ENCODE measurements at places on chromosomes 11 and 22. TPM values are rescaled to one million over a fixed set of nuclear protein-coding genes. Genes with fewer than 3 reads are reported as not detected.

DNA sequence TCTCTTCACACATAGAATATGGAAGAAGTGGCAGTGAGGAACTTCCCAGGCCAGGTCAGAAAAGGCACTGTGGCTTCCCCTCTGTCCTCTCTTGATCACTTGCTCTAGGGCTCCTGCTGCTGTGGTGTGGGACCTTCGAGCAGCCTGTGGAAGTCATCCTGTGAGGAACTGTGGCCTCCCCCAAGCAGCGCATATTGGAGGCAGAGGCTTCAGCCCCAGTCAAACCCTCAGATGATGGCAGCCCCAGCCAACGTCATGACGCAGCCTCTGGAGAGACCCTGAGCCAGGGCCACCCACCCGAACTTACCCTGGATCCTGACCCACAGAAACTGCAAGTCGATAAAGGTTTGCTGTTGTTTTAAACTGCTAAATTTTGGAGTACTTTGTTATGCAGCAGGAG, 444.9 kb downstream of the TBC1D22A start:
- H3K4me3 ChIP-seq = no peak overlapping the region
- no peaks in the 10 kb centered on the region for H3K36me3 ChIP-seq
- no peaks in the 10 kb centered on the region for H3K4me1 ChIP-seq
- no peaks in the 10 kb centered on the region for H3K27me3 ChIP-seq
- DNase-seq = no peak

GRCh38 chr11:12180257-12181205, 70.1 kb downstream of the MICAL2 start:
- H3K36me3 ChIP-seq = peaks cover 27% of the 10 kb centered on the region
- no peak for DNase-seq
- peaks cover 37% of the 10 kb centered on the region for H3K4me1 ChIP-seq
- H3K27ac ChIP-seq = no peak overlapping the region
- no peaks in the 10 kb centered on the region for H3K27me3 ChIP-seq

DNA sequence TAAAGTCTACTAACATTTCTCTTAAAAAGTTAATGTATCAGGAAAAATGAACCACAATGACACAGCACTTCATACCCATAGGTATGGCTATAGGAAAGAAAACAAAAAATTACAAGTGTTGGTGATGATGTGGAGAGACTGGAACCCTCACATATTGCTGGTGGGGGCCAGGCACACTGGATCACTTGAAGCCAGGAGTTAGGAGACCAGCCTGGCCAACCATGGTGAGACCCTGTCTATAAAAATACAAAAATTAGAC, 26.7 kb downstream of the TCF20 start:
- H3K4me3 ChIP-seq = no peak overlapping the region
- H3K4me1 ChIP-seq = peaks cover 21% of the 10 kb centered on the region
- H3K36me3 ChIP-seq = peaks cover 23% of the 10 kb centered on the region
- no peaks in the 10 kb centered on the region for H3K27me3 ChIP-seq

GRCh38 chr11:58745705-58746364, 14.1 kb upstream of the GLYAT start:
- no peaks in the 10 kb centered on the region for H3K27me3 ChIP-seq
- H3K36me3 ChIP-seq = peaks cover 5% of the 10 kb centered on the region
- no peak overlapping the region for H3K27ac ChIP-seq
- no peak overlapping the region for H3K4me3 ChIP-seq

GRCh38 chr11:45988921-45989320, 66.5 kb downstream of the LARGE2 start:
- no peak for DNase-seq
- peaks cover 12% of the 10 kb centered on the region for H3K4me1 ChIP-seq

- no peak overlapping the region for H3K27ac ChIP-seq
- H3K4me3 ChIP-seq = peak overlapping the region; percentile 18
Measured at GRCh38 chr11:73072935-73073481, 69.1 kb downstream of the FCHSD2 start.

- H3K4me3 ChIP-seq = no peak overlapping the region
- no peaks in the 10 kb centered on the region for H3K4me1 ChIP-seq
- H3K27ac ChIP-seq = no peak overlapping the region
Measured at GRCh38 chr11:124339396-124340141, 19.6 kb upstream of the OR8D2 start.

Gene BRSK2
- total RNA-seq = 0.46 TPM

Gene BDNF
- not detected for total RNA-seq

Gene GRIA4
- not detected for total RNA-seq

Gene DRD2
- not detected for total RNA-seq

Gene PKNOX2
- not detected for total RNA-seq

Gene PHLDB1
- 3.0 TPM for total RNA-seq

All from activated naive CD8-positive, alpha-beta T cell treated with anti-CD3 and anti-CD28 coated beads for 36 hours (primary cell).